NCI-H460 (cell line): ENCODE measurements at places on chromosomes 7 and 10. TPM values are rescaled to one million over a fixed set of nuclear protein-coding genes. Genes with fewer than 3 reads are reported as not detected.

- no peak for DNase-seq
Measured at GRCh38 chr7:128948976-128949760, 11.4 kb downstream of the IRF5 start.

DNA sequence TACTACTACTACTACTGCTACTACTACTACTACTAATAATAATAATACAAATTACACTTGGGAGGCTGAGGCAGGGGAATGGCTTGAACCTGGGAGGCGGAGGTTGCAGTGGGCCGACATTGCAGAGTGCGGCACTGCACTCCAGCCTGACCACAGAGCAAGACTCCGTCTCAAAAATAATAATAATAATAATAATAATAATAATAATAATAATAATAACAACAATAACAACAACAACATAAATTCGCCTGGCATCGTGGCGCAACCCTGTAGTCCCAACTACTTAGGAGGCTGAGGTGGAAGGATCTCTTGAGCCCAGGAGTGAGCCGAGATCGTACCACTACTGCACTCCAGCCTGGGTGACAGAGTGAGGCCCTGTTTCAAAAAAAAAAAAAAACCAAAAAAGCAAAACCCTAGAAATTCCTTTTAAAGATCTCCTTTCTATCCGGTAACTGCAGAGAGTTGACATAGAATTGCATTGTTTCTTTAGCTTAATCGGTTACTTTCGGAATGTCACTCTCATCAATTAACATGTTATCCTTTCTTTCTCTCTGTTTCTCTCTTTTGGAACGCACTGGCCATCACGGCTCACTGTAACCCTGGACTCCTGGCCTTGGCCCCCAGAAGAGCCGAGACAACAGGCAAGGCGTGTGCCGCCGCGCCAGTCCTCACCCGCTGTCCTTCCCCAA, 972 bp downstream of the PHYH start:
- DNase-seq: no peak

GRCh38 chr10:71964098-71964742, at the start of gene CHST3:
Gene CHST3, plus strand, starts transcription at chr10:71964395. Its CDS starts 41,448 bp downstream, at chr10:72005843.
- no peak for DNase-seq

Gene CUL2
- total RNA-seq: 15.9 and 23.2 TPM in 2 replicates

Gene UBE3C
- total RNA-seq: 78.6 and 96.9 TPM in 2 replicates
